ENCODE measurements at places on chromosomes 3 and 15. TPM values are rescaled to one million over a fixed set of nuclear protein-coding genes. Genes with fewer than 3 reads are reported as not detected.

Gene SERP1
- total RNA-seq: 278 TPM

Gene NEK11
- 8.1 TPM for total RNA-seq

Gene UCN2
- 0.17 TPM for total RNA-seq

Gene SNRPN
- 132 TPM for total RNA-seq

Gene CFAP92
- total RNA-seq: not detected

Gene WNT7A
- total RNA-seq: 0.15 TPM

Gene ATG3
- total RNA-seq: 123 TPM

Gene GOLGA6B
- not detected for total RNA-seq

Gene GCNT3
- total RNA-seq: 1.6 TPM

Gene TIPARP
- total RNA-seq: 110 TPM

Gene CLDN1
- total RNA-seq: 1.8 TPM

Gene UQCC5
- total RNA-seq: 0.62 TPM

Gene USP19
- 34.5 TPM for total RNA-seq

Gene STRA6
- 3.5 TPM for total RNA-seq

Gene PROK2
- total RNA-seq: not detected

Gene DGKG
- 14.4 TPM for total RNA-seq

Gene SNTN
- not detected for total RNA-seq

DNA sequence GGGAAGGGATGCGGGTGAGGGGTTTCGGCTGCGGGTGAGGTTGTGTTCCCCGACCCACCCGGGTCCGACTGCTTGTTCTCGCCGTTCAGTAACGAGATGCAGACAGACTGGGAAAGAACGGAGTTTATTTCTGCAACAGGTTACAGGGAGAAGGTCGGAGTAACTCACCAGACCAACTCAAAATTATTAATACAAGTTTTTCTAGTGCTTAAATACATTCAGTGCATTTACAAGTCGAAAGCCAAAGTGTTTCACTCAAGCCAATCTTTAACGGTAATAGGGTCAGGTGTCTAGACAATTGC lies 492 bp upstream of the HIGD1A start:
- DNase-seq: no peak

GRCh38 chr3:155549087-155549486 lies 195.8 kb downstream of the PLCH1 start:
- no peak for DNase-seq

- no peak for DNase-seq
Observed at GRCh38 chr15:48380198-48380597, 49.0 kb downstream of the DUT start.

GRCh38 chr15:68592054-68592453 lies 13.3 kb downstream of the CORO2B start:
- DNase-seq: no peak

GRCh38 chr15:27094235-27094634 lies 123.3 kb downstream of the GABRG3 start:
- DNase-seq: no peak

DNA sequence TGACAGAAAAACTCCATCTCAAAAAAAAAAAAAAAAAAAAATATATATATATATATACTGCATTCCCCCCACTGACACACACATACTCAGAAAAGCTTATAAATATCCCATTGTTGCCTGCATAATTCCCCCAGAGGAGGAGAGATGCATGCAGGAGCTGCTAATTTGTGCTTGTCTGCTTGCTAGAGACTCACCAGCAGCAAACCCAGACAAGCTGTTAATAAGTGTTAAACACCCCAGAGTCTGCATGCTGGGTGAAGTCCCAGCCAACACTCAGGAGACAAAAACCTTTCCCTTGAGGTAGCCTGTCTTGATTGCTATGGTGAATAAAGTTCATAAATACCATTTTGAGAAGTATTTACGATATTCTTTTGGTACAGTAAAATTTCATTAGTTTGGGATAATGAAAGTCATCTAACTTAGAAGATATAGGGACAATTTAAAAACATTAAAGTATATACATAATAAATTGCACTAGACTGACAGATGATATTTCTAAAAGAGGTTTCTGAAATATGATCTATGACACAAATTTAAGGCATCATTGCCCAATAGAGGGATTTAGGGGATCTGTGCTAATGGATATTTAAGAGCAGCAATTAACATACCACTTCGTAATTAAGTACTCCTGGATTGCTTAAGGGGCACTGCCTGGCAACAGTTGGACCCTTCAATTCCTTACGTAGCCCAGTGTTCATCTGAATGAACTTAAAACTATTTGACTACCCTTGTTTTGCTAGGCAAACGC lies 400.0 kb upstream of the C2CD4B start:
- DNase-seq: no peak

GRCh38 chr3:151058740-151059139 lies 26.7 kb upstream of the MED12L start:
- no peak for DNase-seq

DNA sequence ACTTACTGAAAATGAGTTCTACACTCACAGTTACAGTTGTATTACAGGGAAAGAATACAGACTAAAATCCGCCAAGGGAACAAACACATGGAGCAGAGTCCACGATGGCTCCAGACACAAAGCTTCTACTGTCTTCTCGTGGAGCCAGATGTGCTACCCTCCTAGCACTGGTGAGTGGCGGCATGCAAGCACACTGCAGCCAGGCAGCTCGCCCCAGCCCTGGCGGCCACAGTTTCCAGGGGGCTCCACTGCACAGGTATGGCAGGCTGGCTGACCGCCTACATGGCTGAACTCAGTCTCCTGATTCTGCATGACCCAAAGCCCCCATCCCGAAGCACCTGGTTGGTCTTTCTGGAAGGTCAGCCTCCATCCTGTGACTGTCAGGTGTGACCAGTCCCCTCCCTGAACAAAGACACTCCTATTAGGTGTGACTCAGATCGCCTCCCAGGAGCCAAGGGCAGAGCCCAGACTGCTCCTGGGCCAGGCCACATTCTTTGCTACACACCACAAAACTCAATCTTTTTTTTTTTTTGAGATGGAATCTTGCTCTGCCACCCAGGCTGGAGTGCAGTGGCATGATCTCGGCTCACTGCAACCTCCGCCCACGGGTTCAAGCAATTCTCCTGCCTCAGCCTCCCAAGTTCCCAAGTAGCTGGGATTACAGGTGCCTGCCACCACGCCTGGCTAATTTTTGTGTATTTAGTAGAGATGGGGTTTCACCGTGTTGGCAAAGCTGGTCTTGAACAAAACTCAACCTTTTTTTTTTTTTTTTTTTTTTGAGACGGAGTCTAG lies 51.5 kb downstream of the CFAP92 start:
- DNase-seq: peak; percentile 75

DNA sequence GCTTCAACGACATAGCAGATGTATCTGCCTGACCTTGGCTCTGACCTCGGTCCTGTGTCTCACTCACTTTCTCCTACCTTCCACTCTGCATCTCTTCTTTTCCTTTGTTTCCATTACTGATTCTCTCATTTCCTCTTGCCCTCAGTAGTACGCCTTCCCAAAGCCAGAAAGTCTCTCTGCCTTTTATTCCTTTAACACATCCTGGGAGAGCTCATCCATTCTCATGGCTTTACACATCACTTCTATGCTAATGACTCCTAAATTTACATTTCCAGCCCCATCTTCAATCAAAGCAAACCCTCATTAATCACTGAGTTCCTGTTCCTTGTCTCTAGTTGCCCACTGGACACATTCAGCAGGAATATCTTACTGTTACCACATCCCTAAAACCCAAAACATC lies 938.6 kb downstream of the NTRK3 start:
- no peak for DNase-seq

DNA sequence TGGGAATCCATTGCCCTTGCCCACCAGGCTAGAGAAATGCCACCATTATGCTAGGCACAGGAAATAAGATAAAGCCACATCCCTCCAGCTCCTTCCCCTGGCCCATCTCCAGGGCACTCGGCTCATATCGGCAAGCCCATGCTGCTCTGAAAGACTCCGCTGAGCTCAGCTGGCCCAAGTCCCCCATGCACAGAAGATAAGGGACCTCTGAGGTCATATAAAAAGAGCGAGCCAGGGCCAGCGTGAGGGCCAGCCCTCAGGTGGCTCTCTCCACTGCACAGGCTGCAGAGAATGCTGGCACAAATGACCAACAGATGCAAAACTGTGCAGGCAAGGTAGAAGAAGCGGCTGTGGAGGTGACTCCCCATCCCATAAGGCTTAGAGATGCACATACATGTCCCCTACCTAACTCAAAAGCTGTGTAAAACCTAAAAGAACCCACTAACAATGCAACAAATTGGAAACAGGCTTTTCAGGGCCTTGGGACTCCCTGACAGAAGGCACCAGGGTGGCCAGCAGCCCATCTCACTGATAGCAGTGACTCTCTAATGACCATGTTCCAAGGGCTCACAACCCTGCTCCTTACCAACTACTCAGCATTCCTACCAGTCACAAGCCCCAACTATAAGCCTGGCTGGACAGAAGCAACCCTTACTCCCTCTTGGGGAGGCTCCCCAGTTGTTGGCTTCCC lies 3.0 kb downstream of the RAB6B start:
- no peak for DNase-seq

- peak; percentile 80 for DNase-seq
Observed at GRCh38 chr3:105365391-105366325, 1.1 kb upstream of the ALCAM start.

GRCh38 chr15:100778831-100779288 lies 100.8 kb upstream of the ALDH1A3 start:
- no peak for DNase-seq

- peak; percentile 88 for DNase-seq
Observed at GRCh38 chr3:58471025-58471887, 20.6 kb upstream of the KCTD6 start.

DNA sequence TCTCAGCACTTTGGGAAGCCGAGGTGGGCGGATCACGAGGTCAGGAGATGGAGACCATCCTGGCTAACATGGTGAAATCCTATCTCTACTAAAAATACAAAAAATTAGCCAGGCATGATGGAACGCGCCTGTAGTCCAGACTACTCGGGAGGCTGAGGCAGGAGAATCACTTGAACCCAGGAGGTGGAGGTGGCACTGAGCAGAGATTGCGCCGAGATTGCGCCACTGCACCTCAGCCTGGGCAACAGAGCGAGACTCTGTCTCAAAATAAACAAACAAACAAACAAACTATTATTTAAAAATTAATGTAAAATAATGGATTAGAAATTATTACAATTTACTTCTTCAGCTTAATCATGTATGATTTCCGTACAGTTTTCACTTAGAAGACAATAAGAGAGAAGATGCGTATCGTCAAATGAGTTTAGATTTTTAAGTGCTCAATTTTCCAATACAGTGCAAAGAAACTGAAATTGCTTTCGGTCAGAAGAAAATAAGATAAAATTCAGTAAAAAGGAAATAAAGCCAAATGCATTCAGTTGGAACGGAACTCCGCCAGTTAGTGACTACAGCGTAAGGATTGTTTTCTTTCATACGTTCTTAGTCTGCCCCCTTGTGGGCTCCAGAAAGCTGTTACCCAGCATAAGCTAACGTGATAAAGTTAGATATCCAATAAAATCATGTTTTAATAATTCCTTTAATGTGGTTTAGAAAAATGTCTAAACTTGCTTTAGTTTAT lies 24.8 kb downstream of the AADAC start:
- DNase-seq: peak; percentile 89

GRCh38 chr3:162213196-162213595 lies 716.6 kb downstream of the OTOL1 start:
- no peak for DNase-seq

GRCh38 chr3:63864008-63864964 lies 619 bp downstream of the ATXN7 start:
- peak; percentile 15 for DNase-seq

DNA sequence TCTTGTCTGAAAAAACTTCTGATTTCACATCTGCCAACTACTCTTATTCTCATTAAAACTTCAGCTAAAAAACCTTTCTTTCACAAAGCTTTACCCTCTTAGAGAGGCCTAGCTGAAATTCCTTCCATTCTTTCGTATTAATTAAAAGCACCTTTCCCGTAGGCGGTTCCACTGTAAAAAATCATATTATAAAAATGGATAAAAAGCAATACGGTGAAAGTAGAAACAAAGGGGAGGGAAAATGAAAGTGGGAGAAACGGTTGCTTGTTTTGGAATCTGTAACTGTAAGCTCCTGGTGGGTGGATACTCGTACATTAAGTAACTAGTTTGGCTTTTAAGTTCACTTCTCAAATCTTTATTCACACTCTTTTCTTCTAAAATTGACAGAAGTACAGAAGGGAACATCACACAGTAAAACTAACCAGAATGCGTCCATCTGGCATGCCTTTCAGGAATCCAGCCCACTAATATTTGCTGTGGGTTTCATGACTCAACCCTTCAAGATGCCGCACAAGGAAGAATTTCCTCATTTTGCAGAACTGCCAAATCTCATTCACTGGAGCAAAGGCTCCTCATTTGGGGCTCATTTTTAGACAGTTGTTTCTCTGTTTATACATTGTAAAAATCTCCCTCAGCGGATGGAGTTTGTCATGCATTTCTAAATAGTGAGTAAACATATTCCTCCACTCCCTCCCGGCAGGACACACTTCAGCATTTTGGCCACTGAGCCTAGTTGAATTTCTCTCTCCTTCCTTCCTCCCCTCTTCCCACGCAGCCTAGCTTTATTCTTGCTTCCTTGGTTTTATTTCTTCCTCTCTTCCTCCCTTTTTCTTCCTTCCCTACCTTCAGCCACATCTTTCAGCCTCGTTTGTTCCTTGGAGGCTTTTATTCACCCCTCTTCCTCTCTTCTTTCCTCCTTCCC lies 419.5 kb upstream of the NAALADL2 start:
- peak; percentile 100 for DNase-seq

- DNase-seq: no peak
Observed at GRCh38 chr3:53705024-53705745, 141.0 kb downstream of the CHDH start.

- peak; percentile 25 for DNase-seq
Observed at GRCh38 chr3:157226173-157226847, 66.4 kb upstream of the CCNL1 start.

- no peak for DNase-seq
Observed at GRCh38 chr15:48421362-48421761, 90.1 kb downstream of the DUT start.

DNA sequence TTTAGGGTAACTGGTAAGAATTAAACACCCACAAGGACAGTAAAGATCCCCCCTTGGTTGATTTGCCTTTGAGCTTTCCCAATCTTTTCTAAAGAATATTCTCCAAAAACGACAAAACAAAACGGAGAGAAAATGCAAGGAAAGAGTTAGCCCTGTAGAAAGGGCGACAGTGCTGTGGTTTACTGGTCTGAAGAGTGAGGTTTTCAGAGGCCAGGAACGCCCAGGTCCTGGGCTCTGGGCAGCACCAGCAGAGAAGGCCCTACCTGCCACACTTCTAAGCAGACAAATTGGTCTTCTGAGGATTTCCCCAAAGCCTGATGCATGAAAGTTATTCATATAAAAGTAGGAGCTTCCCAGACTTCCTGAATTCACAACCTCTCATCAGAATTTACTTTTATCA lies 119.3 kb downstream of the KCNMB2 start:
- DNase-seq: no peak

- peak; percentile 32 for DNase-seq
Observed at GRCh38 chr15:55661428-55661827, 73.3 kb upstream of the PYGO1 start.

GRCh38 chr15:49751751-49752150 lies 130.9 kb downstream of the DTWD1 start:
- DNase-seq: no peak

- DNase-seq: no peak
Observed at GRCh38 chr3:15273227-15273626, 59.2 kb downstream of the SH3BP5 start.
